IPS DF 19.7 (cell line): ENCODE measurements at places on chromosomes 6 and 20.
A peak's percentile ranks its signal among the peaks of the same experiment; 100 is the strongest.

GRCh38 chr6:146028851-146029572 is at the start of gene GRM1:
GRM1 (plus strand) TSS chr6:146029062; CDS start chr6:146029518, 456 bp downstream.
- DNase-seq: no peak

DNA sequence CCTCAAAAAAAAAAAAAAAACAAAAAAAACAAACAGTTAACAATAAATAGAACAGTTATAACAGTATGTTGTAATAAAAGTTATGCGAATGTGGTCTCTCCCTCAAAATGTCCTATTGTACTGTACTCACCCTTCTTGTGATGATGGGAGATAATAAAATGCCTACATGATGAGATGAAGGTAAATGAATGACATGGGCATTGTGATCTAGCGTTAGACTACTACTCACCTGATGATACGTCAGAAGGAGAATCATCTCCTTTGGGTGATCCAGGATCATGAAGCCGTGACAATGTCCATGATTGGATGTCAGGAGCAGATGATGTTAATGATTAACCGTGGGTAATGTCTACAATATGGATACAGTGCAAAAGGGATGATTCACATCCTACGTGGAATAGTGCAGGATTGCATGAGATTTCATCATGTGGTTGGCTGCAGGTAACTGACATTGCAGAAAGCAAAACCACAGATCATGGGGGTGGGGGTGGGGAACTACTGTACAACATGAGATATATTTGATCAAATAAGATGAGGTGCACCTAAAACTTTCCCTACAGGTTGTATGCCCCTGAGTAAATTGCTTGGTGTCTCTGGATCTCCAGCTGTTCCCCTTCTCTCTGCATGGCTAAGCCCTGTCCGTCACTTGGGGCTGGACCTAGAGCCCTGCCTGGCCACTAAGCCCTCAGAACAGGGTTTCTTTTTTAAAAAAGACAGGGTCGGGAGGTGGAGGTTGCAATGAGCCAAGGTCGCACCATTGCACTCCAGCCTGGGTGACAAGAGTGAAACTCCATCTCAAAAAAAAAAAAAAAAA is 6.2 kb upstream of the RBCK1 start:
- no peak for DNase-seq

DNA sequence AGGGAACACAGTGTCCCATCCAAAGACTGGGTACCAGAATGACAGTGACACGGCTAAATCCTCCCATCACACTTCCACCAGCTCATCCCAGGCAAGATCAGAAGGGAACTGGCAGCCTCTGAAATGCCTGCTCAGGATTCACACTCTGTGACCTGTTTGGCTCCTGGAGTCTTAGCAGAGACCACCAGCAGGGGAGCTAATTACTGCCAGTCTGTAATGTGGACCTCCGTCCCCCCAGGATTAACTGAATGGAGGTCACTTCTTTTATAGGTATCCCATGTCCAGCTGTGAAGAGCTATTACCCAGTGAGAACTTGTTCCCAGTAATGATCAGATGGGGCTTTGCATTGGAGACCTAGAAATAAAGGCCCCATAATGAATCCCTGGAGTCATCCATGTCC is 45.2 kb downstream of the DEFB114 start:
- DNase-seq: peak; percentile 33

GRCh38 chr6:148658681-148659430 is 88.0 kb upstream of the UST start:
- no peak for DNase-seq

DNA sequence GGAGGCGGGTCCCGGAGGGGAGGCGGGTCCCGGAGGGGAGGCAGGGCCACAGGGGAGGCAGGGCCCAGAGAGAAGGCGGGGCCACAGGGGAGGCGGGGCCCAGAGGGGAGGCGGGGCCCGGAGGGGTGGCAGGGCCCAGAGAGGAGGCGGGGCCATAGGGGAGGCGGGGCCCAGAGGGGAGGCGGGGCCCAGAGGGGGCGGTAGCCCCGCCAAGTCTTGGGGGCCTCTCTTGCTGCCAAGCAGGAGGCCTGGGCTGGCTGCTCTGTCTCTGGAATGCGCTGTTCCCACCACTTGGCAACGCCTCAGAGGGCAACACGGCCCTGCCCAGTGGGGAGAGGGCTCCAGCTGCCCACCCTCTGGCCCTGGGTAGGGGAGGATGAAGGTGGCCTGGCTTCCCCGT is 80.5 kb downstream of the YTHDF1 start:
- no peak for DNase-seq

GRCh38 chr6:140230282-140230681 is 855.8 kb upstream of the CITED2 start:
- DNase-seq: no peak

- no peak for DNase-seq
Measured at GRCh38 chr20:44070139-44070900, 116.7 kb downstream of the JPH2 start.
